ENCODE measurements at places on chromosomes 13 and 19.

DNA sequence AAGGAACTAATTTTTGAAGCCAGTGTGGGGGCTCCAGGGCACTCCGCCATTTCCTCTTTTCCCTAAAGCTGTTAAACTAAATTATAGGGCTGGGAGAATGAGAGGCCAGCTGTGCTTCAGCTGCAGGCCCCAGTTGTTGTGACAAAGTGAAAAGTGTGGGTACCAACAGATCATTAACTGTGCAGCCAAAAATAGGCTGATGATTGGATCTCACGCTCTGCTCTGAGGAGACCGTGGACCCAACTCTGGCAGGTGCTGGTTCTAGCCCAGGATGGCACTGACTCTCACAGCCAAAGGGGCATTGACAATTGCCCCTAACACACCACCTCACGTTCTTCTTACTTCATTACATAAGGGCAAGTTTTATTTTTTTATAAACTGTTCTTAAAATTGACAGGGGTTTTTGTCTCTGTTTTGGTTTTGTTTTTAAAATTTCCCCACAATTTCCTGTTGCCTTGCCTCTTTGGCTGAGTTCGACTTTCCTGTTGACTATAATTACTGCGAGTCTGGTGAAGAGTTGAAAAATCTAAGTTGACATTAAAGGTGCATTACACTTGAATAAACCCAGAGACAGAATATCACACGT lies 391.0 kb downstream of the FGF9 start:
- DNase-seq = no peak

DNA sequence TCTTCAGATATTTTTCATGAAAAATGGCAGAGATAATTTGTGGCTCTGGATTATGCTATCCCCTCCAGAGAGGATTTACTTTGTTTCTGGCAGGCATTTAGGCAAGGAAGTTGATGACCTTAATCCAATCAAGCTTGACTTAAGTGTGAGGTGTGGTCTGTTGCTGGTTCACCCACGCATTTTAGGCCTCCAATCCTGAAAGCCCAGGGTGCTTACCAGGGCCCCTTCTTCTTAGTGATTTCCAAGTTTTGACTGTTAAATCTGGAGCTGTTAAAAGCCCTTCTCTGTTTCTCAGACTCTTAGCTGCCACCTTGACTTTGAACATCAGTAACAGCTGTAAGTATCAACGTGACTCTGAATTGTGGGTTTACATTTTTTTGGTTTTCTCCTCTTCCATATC lies 161.8 kb downstream of the DNAJC15 start:
- DNase-seq = no peak

DNA sequence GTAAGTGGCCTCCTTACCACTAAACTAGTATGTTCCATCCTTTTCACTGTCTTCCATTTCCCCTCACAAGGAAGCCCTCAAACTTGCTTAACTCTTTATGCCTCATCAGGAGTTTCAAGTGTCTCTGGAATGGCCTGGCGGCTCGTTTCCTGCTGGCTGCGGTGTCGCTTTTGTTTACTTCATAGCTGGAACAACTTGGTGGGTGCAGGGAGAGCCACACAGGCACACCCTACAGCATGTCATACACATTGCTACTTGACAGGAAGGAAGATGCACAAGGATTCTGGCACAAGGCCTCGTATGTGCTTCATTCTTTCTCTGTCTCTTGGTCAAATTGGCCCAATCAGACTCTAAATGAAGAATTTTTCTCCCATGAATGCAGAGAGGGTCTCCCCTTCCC lies 488.3 kb downstream of the FOXO1 start:
- DNase-seq = no peak

- no peak for DNase-seq
Observed at GRCh38 chr19:55464662-55465054, at the start of gene C19orf85. Gene C19orf85, minus strand, starts transcription at chr19:55464751. Its CDS starts 197 bp downstream, at chr19:55464554.

- no peak for DNase-seq
Observed at GRCh38 chr19:12703046-12703445, 6.6 kb upstream of the FBXW9 start.

GRCh38 chr13:94305934-94306333 lies 173.5 kb downstream of the DCT start:
- no peak for DNase-seq

DNA sequence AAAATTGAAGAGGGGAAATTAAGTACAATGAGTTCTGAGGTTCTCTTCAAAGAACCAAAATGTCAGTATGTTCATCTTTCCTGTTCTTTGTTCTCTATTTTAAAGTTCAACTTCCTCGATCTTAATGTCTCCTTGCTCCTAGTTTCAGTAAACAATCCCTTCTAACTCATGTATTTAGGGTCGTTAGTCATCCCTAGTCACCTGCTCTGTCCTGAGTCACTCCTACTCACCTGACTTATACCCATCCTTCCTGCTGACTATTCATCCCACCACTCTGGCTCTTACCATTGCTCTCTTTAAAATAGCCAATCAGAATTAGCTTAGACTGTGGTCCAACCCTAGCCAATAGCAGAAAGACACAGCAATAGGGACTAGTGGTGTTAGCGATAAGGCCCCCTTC lies 24.3 kb downstream of the ZNF90 start:
- DNase-seq = no peak

DNA sequence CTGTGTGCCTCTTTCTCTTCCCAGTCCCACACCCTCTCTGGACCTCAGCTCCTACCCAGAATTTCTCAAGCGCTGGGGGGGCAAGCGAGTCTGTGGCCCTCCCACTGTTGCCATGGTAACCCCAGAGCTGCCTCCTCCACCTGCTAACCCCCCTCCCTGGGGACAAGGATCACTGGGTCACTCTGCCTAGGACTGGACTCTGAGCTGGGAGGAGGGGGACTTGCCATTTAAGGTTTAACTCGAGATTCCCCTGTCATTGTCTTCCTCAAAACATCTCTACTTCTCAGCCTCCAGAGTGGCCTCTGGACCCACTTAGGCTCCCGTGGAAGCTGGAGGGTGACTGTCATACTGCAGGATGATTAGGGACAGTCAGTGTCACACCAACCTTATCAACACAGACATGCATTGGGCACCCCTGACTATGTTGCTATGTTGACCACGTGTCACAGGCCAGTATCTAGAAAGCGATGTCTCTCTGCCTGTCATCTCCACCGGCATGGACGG lies 2.2 kb downstream of the PALM3 start:
- no peak for DNase-seq

GRCh38 chr19:48591021-48591420 lies 15.5 kb upstream of the SPACA4 start:
- no peak for DNase-seq

- DNase-seq = no peak
Observed at GRCh38 chr13:84684804-84685203, 802.5 kb upstream of the SLITRK1 start.

- no peak for DNase-seq
Observed at GRCh38 chr19:10812902-10813404, 23.1 kb downstream of the TMED1 start.

GRCh38 chr13:38494445-38494844 lies 144.8 kb downstream of the UFM1 start:
- DNase-seq = no peak

- no peak for DNase-seq
Observed at GRCh38 chr19:19335408-19336158, 15.0 kb downstream of the MAU2 start.

GRCh38 chr19:5921516-5922160 lies 7.6 kb downstream of the CAPS start:
- no peak for DNase-seq

DNA sequence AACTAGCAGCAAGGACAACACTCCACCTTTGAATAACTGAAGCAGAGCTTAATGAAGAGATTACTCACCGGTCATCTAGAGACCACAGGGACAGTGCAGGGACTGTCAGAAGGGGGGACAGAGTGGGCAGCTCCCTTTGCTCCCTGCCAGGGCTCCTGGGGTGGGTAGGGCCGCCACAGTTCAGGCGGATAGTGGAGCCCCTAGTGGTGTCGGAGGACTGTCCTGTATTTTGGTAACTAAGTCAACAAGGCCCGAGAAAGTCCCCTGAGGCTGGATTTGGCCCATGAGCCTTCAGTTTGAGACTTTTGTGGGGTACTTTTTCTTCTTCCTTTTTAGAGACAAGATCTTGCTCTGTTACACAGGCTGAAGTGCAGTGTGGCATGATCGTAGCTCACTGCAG lies 44.6 kb downstream of the GJA3 start:
- no peak for DNase-seq

DNA sequence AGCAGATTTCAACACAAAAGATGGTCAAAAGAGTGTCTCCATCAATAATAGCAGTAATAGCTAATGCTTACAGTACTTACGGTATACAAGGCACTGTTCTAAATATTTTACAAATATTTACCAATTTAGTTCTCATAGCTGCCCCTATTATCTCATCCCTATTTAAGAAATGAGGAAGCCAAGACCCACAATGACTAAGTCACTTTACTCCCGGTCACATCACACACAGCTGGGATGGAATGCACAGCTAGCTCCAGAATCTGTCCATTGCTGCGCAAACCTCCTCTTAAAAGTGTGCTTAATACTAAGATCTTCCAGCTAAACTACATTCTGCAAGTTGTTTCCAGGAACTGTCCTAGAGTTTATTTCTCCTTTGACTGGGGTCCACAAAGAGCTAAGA lies 63.4 kb downstream of the RAP2A start:
- DNase-seq = no peak

- no peak for DNase-seq
Observed at GRCh38 chr19:2047076-2047448, 4.0 kb downstream of the MKNK2 start.

- no peak for DNase-seq
Observed at GRCh38 chr13:20297181-20297580, 65.1 kb upstream of the GJB6 start.

DNA sequence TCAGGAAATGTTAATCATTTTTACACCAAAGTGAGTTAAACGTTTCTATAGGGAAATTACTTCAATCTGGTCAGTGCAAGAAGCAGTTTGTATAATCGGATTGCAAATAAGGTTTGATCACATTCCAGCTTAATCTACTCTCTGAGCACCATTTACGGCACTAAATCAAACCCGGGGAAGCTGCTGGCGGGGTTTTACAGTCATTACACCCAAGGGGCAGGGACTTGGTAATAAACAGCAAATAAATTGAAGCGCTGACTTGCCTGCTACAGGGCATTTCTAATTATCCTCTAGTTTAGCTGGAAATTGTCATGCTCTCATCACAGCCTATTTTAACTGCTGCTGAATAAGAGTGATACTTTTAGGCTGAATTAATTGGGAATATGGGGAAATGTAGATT lies 152.1 kb upstream of the SOX21 start:
- no peak for DNase-seq

- DNase-seq = no peak
Observed at GRCh38 chr19:58516964-58517833, 2.4 kb downstream of the ZBTB45 start.

- no peak for DNase-seq
Observed at GRCh38 chr19:1017906-1018305, 3.0 kb downstream of the TMEM259 start.

DNA sequence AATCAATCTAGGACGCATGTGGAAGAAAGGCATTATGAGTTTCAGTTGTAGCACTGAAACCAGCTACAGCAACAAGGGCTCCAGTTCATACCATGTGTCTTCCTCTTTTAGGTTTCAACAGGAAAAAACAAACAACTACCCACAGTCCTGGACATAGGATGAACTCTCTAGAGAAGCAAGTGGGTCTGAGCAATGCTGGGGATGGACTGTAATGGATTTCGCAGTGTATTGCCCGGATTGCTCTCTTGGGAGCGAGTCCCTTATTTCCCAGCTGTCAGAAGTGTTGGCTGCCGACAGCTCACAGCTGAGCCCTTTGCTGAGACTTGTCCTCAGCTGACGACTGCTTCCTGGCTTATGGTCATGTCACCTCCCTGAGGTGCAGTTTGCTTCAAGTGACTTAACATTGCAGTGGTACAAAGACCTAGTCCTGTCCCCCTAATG lies 12.1 kb upstream of the MYCBP2 start:
- no peak for DNase-seq

DNA sequence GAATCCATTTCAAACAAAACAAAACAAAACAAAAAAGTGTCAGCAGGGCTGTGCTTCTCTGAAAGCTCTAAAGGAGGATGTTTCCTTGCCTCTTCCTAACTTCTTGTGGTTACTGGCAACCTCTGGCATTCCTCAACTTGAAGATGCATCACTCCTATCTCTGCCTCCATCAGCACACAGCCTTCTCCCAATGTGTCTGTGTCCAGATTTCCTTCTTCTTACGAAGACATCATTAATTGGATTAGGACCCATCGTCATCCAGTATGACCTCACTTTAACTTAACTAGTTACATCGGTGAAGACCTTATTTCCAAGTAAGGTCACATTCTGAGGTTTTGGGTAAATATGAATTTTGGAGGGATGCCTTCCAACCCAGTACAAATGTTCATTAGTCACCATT lies 33.8 kb upstream of the GTF2F2 start:
- no peak for DNase-seq

GRCh38 chr13:114155926-114156883 lies 22.9 kb upstream of the CFAP97D2 start:
- no peak for DNase-seq

DNA sequence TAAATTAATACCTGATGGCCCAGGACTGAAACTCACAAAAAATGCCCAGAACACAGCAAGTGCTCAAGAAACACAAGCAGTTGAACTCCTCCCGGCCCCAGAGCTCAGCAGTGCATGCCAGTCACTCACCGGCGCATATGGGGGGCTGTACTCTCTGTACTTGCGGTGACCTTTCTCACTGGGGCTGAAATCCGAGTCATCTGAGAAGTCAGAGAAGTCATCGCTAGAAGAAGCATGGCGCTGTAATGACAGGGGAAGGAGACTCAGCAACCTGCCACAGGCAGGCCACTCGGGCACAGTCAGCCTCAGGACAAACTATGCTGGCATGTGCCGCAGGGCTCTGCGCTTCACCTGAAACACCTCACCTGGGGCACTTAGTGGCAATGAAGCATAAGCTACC lies 19.7 kb downstream of the ZC3H4 start:
- DNase-seq = no peak

- DNase-seq = no peak
Observed at GRCh38 chr13:22110368-22110767, 439.5 kb downstream of the FGF9 start.

DNA sequence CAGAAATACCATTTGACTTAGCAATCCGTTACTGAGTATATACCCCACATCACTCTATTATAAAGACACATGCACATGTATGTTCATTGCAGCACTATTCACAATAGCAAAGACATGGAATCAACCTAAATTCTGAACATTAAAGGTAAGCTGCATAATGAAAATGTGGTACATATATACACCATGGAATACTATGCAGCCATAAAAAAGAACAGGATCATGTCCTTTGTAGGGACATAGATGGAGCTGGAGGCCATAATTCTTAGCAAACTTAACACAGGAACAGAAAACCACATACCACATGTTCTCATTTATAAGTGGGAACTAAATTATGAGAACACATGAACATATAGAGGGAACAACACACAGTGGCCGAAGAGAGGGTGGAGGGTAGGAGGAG lies 85.2 kb downstream of the NDFIP2 start:
- no peak for DNase-seq

All from stimulated activated CD4-positive, alpha-beta T cell treated with anti-CD3 and anti-CD28 coated beads, TNF-alpha, amount 100 ng/mL, for 1 hour (primary cell).